ENCODE measurements at places on chromosomes 7 and 10.

DNA sequence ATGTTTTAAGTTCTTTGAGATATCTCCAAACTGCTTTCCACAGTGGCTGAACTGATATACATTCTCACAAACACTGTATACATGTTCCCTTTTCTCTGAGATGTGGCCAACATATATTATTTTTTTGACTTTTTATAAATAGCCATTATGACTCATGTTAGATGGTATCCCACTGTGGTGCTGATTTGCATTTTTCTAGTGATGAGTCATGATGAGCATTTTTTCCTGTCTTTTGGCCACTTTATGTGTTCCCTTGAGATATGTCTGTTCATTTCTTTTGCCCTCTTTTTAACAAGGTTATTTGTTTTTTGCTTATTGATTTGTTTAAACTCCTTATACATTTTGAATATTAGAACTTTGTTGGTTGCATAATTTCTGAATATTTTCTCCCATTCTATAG, 1055.1 kb downstream of the NXPH1 start:
- peak; percentile 3 for DNase-seq

GRCh38 chr7:109336531-109336930, 766.9 kb downstream of the DNAJB9 start:
- no peak for DNase-seq

GRCh38 chr7:120944826-120945562, 5.6 kb upstream of the ING3 start:
- DNase-seq: no peak

DNA sequence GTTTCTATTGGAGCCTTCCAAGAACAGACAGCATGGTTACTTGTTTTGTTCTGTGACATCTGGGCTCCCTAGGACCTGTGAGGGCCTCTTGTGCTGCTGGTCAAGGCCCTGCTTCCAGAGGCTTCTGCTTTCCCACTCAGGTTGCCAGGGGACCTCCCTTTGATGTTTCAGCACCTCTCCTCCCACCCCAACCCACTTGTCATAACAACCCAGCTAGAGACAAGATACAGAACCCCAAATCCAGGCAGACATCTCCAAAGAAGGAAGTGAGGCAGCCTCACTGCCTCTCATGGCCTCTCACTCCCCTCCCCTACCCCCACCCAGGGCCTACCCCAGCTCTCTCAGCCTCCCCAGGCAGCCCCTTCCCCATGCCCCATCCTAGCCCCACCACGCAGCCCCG, 11.3 kb downstream of the NFKB2 start:
- no peak for DNase-seq

GRCh38 chr10:35203745-35204144, 77.1 kb downstream of the CREM start:
- DNase-seq: no peak

DNA sequence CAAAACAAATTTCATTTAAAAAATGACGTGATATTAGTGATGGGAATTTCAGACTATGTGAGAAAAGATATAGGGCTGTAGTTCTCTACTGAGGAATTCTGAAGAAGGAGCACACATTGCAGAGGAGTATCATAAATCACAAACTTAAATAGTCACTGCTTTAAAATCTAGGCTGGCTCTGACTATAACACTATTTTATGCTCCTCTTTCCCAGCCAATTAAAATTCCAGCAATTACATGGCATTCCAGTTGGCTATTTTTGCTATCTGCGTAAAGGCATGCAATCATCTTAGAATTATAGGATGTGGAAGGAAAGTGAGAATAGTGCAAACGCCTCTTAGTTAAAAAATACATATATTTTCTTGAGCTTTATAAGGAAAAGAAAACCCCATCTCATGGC, 123.1 kb downstream of the GNAI1 start:
- DNase-seq: no peak

DNA sequence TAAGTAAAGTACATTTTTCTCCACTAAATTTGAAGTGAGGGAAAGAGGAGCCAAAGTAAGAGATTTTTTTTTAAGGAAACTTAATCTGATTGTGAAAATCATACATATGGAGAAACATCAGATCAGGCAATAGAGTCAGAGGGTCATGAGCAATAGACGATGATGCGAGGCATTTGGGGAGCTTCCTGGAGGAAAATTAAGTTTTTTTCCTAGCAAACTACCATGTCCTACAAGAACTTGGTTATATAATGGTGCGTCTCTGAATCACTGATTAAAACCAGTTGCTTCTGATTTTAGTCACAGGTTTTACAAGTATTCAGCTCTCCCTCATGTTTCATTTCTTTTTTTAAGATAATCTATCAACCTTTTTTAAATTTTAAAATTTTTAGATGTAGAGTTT, 52.1 kb upstream of the MTURN start:
- no peak for DNase-seq

GRCh38 chr10:121157998-121158397, 306.8 kb downstream of the WDR11 start:
- DNase-seq: no peak

DNA sequence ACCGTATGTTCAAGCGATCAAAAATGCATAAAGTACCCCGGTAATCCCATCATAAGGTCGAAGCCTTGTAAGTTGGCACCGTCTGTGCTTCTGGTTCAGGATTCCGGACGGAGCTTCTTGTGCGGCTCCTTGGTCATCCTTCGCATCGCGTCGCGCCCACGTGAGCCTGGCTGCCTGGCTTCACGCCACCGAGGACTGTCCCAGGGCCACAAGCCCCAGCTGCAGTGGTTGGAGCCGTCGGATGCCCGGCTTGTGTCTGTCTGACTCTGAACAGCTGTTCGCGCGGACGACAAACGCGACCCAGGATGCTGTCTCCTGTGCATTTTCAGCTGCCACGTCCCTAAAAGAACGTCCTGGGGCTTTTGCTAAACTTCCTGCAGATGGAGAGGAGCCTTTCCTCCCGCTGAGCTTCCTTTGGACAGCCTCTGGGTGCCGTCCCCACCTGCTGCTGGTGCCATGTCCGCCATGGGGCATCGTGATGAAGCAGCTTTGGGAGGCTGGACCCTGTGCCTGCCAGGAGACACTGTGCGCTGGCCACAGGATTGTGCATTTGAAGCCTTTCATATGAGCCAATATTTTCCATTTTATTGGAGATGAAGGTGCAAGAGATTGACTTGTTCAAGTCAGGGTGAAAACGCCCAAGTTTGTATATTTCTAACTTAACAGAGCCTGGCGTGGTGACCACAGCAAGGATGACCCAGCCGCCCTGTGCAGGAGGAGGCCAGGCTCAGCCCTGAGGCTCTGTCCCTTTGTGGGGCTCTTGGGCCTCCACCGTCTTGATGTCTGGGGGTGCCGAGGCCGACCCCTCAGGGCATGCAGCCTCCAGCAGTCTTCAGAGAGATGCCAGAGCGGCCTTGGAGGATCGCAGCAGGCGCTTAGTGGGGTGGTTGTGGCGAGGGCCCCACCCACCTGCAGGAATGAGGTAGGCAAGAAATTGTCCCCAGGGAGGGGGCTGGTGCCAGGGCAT, 6.7 kb upstream of the JAKMIP3 start:
- DNase-seq: no peak

DNA sequence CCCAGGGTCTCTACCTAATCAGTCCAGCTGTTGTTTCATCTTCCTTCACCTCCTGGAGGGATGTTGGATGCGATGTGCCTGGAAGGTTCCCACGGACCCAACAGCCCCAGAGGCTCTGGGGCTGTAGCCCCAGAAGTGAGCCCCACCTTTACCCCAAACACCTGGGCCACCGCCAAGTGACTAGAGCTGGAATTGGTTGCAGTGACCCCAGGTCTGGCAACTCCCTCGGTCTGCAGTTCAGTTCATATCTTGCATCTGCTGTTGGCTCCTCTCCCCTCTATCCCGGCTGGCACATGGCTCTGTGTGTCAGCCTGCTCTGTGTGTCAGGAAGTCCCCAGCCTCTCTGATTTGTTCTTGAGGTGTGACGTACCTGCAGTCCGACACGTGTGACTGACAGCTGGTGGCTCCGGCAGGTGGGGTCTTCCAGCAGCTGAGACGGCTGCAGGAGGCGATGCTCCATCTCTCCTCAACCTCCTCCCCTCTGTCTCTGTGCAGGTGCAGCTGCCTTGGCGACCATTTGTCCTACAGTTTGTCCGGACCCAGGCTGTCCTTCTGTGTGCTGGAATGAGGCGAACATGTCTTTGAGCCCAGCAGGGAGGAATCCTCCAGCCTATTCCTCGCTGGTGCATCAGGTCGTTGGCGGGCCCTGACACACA, 38.6 kb downstream of the ELFN1 start:
- DNase-seq: no peak

- DNase-seq: peak; percentile 96
Measured at GRCh38 chr7:83468251-83468739, 180.6 kb downstream of the SEMA3E start.

GRCh38 chr7:134062460-134062859, 64.7 kb upstream of the LRGUK start:
- no peak for DNase-seq

DNA sequence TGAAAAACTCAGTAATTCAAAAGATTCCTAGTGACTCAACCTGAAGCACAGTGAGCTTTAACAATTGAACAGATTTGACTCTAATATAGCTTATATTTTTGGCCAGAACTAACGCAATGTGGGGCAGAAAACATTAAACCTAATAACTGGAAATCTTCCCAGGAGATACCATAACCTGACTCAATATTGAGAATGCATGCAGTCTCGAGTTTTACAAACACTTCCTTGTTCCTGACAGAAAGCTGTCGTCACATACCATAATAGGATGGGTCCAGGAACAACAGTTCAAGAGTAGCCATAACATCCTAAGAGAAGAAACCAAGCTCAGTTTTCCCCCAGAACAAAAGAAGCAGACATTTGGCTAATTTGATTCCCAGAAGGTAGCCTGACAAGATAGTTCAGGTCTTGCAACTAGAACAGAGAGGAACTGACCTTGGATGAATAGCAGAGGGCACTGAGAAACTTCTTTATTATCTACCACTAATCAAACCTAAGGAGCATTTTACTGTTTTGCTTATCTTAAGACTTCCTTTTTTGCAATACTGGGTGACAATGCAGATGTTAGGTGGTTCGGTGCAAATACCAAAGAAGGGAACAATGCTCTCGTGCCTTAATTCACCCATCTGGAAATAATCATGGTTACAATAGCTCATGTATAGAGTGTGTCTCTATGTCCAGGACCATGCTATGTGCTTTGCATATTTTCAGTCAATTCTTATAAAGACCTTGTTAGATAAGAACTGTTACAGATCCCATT, 38.6 kb upstream of the ACSL5 start:
- no peak for DNase-seq

DNA sequence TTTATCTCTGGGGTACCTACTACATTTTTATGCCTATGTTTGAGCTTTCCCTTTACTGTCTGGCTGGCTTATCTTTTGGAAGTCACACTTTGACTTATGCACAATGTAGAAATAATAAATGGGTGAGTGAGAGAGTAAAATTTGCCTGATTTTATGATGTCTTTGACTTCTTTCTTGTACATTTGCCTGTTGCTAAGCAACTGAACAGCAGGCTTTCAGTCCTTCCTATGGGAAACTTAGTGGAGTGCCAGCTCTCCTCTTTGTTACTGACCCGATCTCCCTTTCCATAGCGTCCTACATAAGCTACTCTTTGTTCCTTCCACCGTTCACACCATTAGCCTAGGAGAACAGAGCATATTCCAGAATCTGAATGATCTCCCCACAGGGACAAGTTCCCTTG, 4.2 kb downstream of the TAS2R60 start:
- DNase-seq: no peak

DNA sequence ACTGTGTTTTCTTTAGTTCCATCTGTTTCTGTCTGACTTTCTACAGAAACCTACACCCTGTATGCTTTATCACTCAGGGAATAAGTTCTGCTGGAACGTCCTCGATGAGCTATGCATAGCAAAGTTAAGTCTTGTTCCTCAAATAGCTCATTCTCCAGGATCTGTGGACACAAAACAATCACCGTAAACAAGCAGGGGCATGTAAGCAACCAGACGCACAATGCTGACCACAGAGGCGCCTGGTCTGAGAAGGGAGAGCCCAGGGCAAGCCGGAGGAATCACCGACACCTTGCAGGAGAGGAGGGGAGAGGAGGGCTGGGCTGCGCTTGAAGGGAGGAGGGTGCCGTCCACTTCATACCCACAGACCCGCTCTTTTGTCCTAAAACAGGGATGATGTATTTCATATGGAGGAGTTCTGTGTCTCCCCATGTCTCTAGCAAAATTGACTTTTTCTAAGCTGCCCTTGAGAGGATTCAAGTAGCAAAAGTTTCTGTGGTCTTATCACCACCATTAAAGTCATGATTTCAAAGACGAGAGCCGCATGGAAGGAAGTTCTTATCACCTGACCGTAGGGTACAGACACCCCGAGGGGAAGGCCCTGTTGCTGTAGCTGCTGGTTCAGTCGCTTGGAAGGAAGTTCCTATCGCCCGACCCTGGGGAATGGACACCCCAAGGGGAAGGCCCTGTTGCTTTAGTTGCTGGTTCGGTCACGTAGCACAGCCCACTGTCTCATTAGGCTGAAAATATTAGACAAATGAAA, 14.3 kb downstream of the CALML3 start:
- DNase-seq: no peak

DNA sequence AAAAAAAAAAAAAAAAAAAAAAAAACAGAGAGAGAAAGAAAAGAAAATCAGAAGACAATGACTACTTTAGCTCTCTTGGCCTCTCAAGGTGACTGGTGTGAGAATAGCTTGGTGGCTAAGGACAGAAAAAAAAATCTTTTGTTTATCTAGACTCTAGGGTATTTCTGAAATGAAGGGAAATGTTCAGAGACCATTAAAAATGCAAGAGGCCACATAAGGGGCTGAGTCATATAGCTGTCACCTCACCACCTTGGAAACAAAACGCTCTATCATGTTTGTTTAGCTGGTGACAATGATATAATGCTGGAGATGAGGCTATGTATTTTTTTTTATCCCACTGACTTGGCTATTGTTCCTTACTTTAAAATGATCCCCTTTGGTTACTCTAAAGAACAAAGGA, 287.0 kb upstream of the CDC14C start:
- no peak for DNase-seq

- no peak for DNase-seq
Measured at GRCh38 chr7:92360387-92360786, 86.9 kb upstream of the GATAD1 start.

DNA sequence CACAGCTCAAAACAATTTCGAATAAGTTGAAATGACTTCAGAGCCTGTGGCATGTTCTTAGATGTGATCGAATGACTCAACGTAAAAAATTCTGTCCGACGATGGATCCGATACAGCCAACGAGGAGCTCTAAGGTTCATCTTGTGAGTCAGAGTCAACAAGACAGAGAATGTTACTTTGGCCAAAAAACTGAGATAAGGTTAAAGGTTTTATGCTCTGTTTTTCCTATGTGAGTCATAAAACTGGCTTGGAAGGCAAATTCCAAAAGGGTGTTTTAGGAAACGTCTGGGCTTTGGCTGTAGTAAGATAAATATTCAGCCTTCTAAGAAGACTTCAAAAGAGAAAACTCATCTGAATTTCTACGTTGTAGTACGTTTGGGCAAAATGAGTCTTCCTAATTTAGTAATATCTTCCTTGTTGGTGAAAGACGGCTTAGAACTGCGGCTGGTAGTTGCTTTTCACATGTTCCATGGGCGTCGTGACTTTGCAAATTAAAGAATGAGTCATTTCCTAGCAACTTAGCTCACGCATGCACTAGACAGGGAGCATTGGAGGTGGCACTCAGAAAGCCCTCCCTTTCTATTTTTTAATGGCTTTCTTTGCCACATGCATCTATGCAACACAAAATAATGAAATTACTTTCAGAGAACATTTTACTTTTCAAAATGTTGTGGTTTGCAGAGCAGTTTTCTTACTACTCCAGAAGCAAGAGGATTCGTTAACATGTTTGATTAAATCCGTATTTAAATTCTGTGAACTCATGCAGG, 28.2 kb downstream of the PFKP start:
- DNase-seq: peak; percentile 99

- no peak for DNase-seq
Measured at GRCh38 chr10:71731791-71732190, 12.2 kb upstream of the C10orf105 start.

- peak; percentile 16 for DNase-seq
Measured at GRCh38 chr10:33772370-33773252, 438.1 kb upstream of the NRP1 start.

Measured in glomerular endothelial cell (primary cell).